ENCODE measurements at places on chromosomes 12 and 14.
A peak's percentile ranks its signal among the peaks of the same experiment; 100 is the strongest.

GRCh38 chr12:124475295-124476010 is 92.0 kb downstream of the NCOR2 start:
- peaks cover 7% of the 10 kb centered on the region for H3K4me1 ChIP-seq
- no peaks in the 10 kb centered on the region for H3K27me3 ChIP-seq
- no peak for DNase-seq
- H3K4me3 ChIP-seq, result no peak overlapping the region

GRCh38 chr14:81132468-81132867 is 88.3 kb downstream of the GTF2A1 start:
- no peaks in the 10 kb centered on the region for H3K4me1 ChIP-seq
- H3K36me3 ChIP-seq, result no peaks in the 10 kb centered on the region
- H3K27me3 ChIP-seq, result no peaks in the 10 kb centered on the region
- no peak overlapping the region for H3K4me3 ChIP-seq

DNA sequence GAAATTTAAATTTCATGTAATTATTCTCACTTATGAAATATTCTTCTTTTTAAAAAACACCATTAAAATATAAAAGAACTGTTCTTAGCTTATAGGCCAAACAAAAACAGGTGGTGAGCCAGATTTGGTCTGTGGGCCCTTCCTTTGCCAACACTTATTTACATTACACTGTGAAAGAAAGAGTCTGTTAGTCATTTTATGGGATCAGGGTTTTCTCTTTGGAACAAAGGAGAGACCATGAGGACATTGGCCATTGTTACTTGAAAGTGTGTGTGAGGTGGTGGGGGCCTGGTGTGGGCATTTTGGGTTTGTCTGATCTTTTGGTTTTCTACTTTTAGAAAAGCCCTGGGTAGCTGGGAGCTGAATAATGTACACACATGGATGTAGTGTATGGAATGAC is 62.7 kb downstream of the TTC6 start:
- H3K27ac ChIP-seq, result no peak overlapping the region
- no peaks in the 10 kb centered on the region for H3K27me3 ChIP-seq
- H3K4me1 ChIP-seq, result no peaks in the 10 kb centered on the region
- no peaks in the 10 kb centered on the region for H3K36me3 ChIP-seq
- H3K4me3 ChIP-seq, result no peak overlapping the region
- DNase-seq, result no peak

- H3K4me3 ChIP-seq, result peak overlapping the region; percentile 77
- H3K27ac ChIP-seq, result no peak overlapping the region
- H3K4me1 ChIP-seq, result peaks cover 13% of the 10 kb centered on the region
These were observed 869 bp upstream of the NOVA1 start for GRCh38 chr14:26598672-26599131.

GRCh38 chr12:11859705-11860425 is 210.4 kb downstream of the ETV6 start:
- DNase-seq, result no peak
- peaks cover 41% of the 10 kb centered on the region for H3K36me3 ChIP-seq
- H3K4me1 ChIP-seq, result peaks cover 22% of the 10 kb centered on the region
- H3K27ac ChIP-seq, result no peak overlapping the region
- no peaks in the 10 kb centered on the region for H3K27me3 ChIP-seq
- no peak overlapping the region for H3K4me3 ChIP-seq

GRCh38 chr14:56581041-56581727 is 1.6 kb downstream of the TMEM260 start:
- H3K36me3 ChIP-seq, result peaks cover 10% of the 10 kb centered on the region
- H3K27me3 ChIP-seq, result no peaks in the 10 kb centered on the region
- H3K4me1 ChIP-seq, result peaks cover 11% of the 10 kb centered on the region
- H3K27ac ChIP-seq, result no peak overlapping the region

GRCh38 chr12:80892597-80893445 is 44.9 kb downstream of the LIN7A start:
- no peaks in the 10 kb centered on the region for H3K36me3 ChIP-seq
- no peaks in the 10 kb centered on the region for H3K4me1 ChIP-seq
- no peak overlapping the region for H3K4me3 ChIP-seq
- no peaks in the 10 kb centered on the region for H3K27me3 ChIP-seq

- DNase-seq, result no peak
- no peak overlapping the region for H3K4me3 ChIP-seq
- H3K36me3 ChIP-seq, result no peaks in the 10 kb centered on the region
- H3K4me1 ChIP-seq, result no peaks in the 10 kb centered on the region
- no peak overlapping the region for H3K27ac ChIP-seq
- peaks cover 2% of the 10 kb centered on the region for H3K27me3 ChIP-seq
These were observed 37.1 kb downstream of the TMEM30B start for GRCh38 chr14:61244009-61244408.

GRCh38 chr14:75519826-75520728 is 2.2 kb upstream of the BATF start:
- DNase-seq, result no peak
- no peaks in the 10 kb centered on the region for H3K27me3 ChIP-seq
- no peaks in the 10 kb centered on the region for H3K36me3 ChIP-seq
- H3K4me3 ChIP-seq, result no peak overlapping the region
- peaks cover 48% of the 10 kb centered on the region for H3K4me1 ChIP-seq
- no peak overlapping the region for H3K27ac ChIP-seq

DNA sequence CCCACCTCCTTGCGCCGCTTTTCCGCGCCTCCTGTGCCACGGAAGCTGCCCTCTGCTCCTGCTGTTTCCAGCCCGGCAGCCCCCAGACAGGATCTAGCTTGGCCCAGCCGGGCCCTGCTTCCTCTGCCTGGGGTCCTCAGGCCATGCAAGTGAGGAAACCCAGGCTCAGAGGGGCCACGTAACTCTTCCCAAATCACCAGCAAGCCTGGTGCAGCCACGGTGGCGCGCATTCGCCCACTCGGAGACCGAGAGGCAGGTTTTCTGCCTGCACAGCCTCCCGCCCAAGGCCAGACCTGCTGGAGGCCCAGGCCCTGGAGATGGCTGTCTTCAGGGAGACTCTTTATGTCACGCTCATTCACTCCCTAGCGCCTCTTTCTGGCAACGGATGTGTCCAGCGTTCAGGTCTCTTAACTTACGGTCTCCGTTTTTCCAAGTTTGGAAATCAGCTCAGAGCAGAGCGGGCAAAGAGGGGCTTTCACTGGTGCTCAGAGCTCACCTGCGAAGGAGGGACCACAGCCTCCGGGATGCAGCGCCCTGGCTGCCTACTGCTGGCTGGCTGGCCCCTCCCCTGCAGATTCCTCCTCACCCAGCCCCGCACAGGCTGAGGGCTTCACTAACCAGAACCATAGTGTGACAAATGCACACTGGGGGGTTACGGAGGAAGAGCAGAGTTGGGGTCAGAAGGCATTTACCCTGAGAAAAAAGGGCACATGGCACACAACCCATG is 20.6 kb upstream of the CEP170B start:
- H3K4me1 ChIP-seq, result peaks cover 12% of the 10 kb centered on the region
- peak overlapping the region; percentile 50 for H3K4me3 ChIP-seq
- no peaks in the 10 kb centered on the region for H3K36me3 ChIP-seq
- H3K27ac ChIP-seq, result no peak overlapping the region
- no peak for DNase-seq

DNA sequence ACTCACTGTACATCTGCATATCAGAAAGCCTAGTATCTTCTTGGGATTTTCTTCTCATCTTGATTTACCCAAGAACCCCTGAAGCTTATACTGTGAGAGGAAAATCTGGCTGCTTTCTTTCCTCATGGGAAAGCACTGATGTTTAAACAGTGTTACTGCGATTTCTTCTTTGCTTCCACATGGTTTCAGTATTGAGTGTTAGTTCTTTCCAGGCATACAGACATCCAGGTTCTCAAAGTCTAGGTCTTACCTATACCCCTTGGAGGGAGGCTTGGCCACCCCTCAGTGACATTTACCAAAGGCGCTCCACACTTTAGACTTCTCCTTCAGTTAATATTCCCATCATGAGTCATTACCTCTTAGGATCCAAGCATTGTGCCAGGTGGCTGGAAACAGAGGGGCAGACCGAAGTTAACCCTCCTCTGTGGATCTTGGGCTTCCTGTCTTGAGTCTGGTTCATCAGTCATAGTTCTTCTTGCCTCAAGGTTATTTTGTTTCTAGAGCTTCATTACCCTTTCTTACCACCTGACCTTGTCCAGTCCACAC is 79.1 kb downstream of the TMEM117 start:
- no peaks in the 10 kb centered on the region for H3K27me3 ChIP-seq
- no peak for DNase-seq
- H3K36me3 ChIP-seq, result no peaks in the 10 kb centered on the region
- no peaks in the 10 kb centered on the region for H3K4me1 ChIP-seq

- H3K36me3 ChIP-seq, result no peaks in the 10 kb centered on the region
- DNase-seq, result no peak
- no peak overlapping the region for H3K27ac ChIP-seq
- H3K4me3 ChIP-seq, result no peak overlapping the region
These were observed 215.5 kb downstream of the CRADD start for GRCh38 chr12:93892423-93893268.

DNA sequence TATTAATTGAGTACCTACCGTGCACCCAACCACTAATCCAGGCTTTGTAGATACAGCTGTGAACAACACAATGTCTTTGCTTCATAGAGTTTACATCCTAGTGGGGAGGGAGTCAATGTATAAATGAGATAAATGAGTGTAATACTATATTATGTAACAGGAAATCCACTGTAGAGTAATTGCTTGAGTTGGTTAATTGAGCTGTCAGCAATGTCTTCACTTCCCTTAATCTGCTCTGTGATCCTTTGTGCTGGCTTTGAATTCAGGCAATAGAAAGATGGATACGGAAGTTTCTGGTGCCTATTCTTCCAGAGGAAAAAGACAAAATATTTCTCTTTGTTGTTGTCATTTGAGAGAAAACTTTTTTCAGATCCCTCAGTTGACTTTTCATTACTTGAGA is 104.0 kb upstream of the SLC16A7 start:
- no peak overlapping the region for H3K27ac ChIP-seq
- no peaks in the 10 kb centered on the region for H3K4me1 ChIP-seq
- no peaks in the 10 kb centered on the region for H3K27me3 ChIP-seq
- no peaks in the 10 kb centered on the region for H3K36me3 ChIP-seq

- no peaks in the 10 kb centered on the region for H3K27me3 ChIP-seq
- H3K27ac ChIP-seq, result no peak overlapping the region
- no peaks in the 10 kb centered on the region for H3K36me3 ChIP-seq
- H3K4me3 ChIP-seq, result no peak overlapping the region
- no peak for DNase-seq
These were observed 117.3 kb upstream of the PZP start for GRCh38 chr12:9325471-9325870.

DNA sequence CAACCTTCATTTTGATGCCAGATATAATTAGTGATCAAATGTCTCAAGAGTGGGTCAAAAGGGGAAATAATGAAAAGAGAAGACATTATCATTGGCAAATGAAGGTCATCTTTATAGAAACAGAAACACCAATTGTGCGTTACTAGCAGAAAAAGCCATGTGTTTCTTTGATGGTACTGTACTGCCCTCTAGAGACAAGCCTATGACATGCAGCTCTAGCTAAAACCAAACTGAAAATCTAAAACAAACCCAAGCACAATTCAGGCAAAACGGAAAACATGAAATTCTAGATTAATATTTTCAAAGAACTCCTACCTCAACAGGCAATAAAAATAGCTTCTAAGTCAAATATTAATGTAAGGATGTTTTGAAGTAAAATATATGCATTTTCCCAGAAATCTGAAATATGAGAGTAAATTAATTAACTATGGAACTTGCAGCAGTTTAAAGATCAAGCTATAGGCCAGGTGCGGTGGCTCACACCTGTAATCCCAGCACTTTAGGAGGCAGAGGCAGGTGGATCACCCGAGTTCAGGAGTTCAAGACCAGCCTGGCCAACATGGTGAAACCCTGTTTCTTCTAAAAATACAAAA is 115.4 kb downstream of the KLHL28 start:
- H3K27ac ChIP-seq, result no peak overlapping the region
- no peaks in the 10 kb centered on the region for H3K4me1 ChIP-seq
- no peaks in the 10 kb centered on the region for H3K27me3 ChIP-seq
- DNase-seq, result peak; percentile 59
- H3K4me3 ChIP-seq, result no peak overlapping the region
- no peaks in the 10 kb centered on the region for H3K36me3 ChIP-seq

GRCh38 chr14:56284641-56285040 is 166.4 kb downstream of the PELI2 start:
- DNase-seq, result no peak
- H3K27me3 ChIP-seq, result no peaks in the 10 kb centered on the region
- no peak overlapping the region for H3K4me3 ChIP-seq
- H3K4me1 ChIP-seq, result peaks cover 6% of the 10 kb centered on the region
- H3K36me3 ChIP-seq, result peaks cover 10% of the 10 kb centered on the region

- no peak overlapping the region for H3K27ac ChIP-seq
- no peak overlapping the region for H3K4me3 ChIP-seq
- H3K36me3 ChIP-seq, result no peaks in the 10 kb centered on the region
- peaks cover 33% of the 10 kb centered on the region for H3K4me1 ChIP-seq
These were observed 23.6 kb downstream of the PACS2 start for GRCh38 chr14:105337966-105338741.

DNA sequence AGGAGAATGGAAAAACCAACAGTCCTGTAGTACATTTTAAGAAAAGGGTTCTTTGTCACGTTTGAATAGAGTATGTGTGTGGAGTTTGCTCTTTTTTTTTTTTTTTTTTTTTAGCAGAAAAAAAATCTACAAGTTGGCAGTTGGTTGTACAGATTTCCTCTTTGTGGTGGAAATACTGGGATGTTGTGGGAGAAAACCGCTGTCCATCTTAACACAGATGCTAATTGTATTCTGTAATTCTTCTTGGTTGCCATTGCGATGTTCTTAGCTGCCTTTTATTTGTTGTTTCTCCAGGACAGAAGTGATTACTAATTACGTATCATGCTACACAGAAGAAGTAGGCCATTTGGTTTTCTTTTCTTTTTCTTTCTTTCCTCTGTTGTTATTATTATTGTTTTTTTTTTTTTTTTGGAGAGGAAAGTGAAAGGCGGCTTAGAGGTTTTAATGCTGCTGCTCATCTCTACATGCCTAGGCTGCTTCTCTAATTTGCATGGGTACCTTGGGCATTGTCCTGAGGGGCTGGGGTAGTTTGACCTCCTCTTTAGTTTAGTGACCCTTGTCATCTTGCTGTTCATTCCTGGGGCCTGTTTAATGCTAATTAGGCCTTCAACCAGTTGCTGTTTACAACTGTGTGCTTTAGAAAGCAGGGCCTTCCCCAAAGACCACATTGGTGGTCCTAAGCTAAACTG is 94.7 kb downstream of the TMTC2 start:
- no peaks in the 10 kb centered on the region for H3K36me3 ChIP-seq
- H3K4me3 ChIP-seq, result no peak overlapping the region
- no peaks in the 10 kb centered on the region for H3K27me3 ChIP-seq
- peak; percentile 87 for DNase-seq

GRCh38 chr14:105315211-105315721 is 718 bp downstream of the PACS2 start:
- no peak overlapping the region for H3K27ac ChIP-seq
- H3K4me1 ChIP-seq, result peaks cover 45% of the 10 kb centered on the region
- no peaks in the 10 kb centered on the region for H3K36me3 ChIP-seq
- no peaks in the 10 kb centered on the region for H3K27me3 ChIP-seq

DNA sequence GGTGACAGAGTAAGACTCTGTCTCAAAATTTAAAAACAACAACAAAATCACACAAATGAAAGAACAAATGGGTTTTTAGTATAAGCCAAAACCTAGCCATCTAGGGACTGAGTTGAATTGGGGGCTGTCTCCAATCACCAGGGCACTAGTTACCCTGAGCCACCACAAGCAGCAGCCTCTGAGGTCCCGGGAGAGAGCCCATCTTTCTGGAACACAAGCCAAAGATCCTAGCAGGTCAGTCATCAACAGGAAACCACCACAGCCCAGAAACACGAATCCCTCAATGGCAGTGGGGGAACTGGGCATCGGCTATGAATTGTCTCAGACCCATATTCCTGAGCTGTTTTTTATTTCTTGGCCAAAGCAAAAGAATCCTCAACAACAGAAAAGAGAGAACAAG is 75.3 kb downstream of the KDM2B start:
- peaks cover 30% of the 10 kb centered on the region for H3K36me3 ChIP-seq
- H3K4me3 ChIP-seq, result no peak overlapping the region
- H3K27ac ChIP-seq, result no peak overlapping the region
- no peaks in the 10 kb centered on the region for H3K4me1 ChIP-seq

GRCh38 chr12:114974826-114975639 is 291.1 kb upstream of the TBX3 start:
- H3K4me1 ChIP-seq, result no peaks in the 10 kb centered on the region
- H3K4me3 ChIP-seq, result no peak overlapping the region
- DNase-seq, result no peak
- no peaks in the 10 kb centered on the region for H3K27me3 ChIP-seq
- no peaks in the 10 kb centered on the region for H3K36me3 ChIP-seq

All from common myeloid progenitor, CD34-positive (primary cell).